Subcutaneous preadipocyte (primary cell): ENCODE measurements at places on chromosomes 6 and 20. TPM values are rescaled to one million over a fixed set of nuclear protein-coding genes. Genes with fewer than 3 reads are reported as not detected.

Gene CCN6
- total RNA-seq = not detected in 2 replicates

Gene HLA-A
- 200 and 228 TPM in 2 replicates for total RNA-seq

Gene OOEP
- not detected in 2 replicates for total RNA-seq

Gene CRISP3
- not detected in 2 replicates for total RNA-seq

Gene TNFRSF21
- 11.8 and 30.1 TPM in 2 replicates for total RNA-seq

Gene FAM217A
- not detected in 2 replicates for total RNA-seq

Gene COL9A3
- total RNA-seq = 0.73 and 0.98 TPM in 2 replicates

Gene GSTA4
- total RNA-seq = 25.0 and 36.7 TPM in 2 replicates

Gene BEND3
- total RNA-seq = 3.7 and 6.3 TPM in 2 replicates

Gene PSORS1C2
- total RNA-seq = not detected in 2 replicates
